IPS DF 6.9 (cell line): ENCODE measurements at places on chromosomes 3 and 15.

DNA sequence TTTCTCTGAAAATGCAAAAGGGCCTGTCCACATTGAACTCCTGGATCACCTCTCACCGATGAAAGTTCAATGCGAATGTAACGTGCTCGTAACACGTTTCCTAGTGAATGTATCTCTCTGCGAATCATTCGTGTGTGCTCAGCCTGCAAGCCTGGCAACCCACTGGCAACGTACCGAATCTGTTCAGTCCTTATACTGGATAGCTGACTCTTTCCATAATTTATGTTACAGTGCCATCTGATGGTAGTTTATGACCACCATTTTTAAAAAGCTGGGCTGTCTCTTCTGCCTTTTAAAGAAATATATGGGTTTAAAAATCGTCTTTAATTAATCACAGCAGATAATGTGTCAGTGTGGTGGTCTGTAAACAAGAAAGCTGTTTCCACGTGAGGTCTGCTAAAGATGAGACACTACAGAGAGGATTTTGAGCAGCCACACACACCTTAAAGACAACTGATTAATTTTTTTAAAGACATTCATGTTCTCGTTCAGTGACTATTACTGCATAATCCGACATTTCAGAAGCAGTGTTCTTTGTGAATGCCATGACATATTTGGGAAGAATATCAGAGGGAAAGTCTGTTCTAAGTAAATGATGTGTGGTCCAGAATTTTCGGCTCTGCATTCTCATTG is 69.4 kb upstream of the FOXP1 start:
- no peak for DNase-seq

DNA sequence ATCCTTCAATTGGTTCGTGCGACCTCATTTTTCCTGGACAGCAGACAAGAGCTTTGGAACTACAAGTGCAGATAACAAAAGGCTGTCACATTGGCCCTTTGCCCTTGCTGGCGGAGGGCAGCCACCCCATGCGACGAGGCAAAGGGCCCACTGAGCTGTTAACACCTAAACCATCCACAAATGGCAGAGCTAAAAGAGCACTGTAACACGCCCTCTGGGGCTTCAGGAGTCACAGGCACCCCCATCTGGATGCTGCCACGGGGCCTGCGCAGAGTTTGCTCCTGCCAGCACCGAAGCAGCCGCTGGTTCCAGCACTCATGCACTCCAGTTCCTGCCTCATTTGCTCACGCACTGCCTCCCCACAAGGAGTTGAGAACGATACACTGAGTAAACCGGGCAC is 524.9 kb downstream of the ZNF385D start:
- no peak for DNase-seq

- no peak for DNase-seq
Observed at GRCh38 chr3:114361391-114361790, 67.6 kb downstream of the TIGIT start.

GRCh38 chr15:91855684-91856489 is 2.4 kb downstream of the SLCO3A1 start:
- DNase-seq: peak; percentile 54

DNA sequence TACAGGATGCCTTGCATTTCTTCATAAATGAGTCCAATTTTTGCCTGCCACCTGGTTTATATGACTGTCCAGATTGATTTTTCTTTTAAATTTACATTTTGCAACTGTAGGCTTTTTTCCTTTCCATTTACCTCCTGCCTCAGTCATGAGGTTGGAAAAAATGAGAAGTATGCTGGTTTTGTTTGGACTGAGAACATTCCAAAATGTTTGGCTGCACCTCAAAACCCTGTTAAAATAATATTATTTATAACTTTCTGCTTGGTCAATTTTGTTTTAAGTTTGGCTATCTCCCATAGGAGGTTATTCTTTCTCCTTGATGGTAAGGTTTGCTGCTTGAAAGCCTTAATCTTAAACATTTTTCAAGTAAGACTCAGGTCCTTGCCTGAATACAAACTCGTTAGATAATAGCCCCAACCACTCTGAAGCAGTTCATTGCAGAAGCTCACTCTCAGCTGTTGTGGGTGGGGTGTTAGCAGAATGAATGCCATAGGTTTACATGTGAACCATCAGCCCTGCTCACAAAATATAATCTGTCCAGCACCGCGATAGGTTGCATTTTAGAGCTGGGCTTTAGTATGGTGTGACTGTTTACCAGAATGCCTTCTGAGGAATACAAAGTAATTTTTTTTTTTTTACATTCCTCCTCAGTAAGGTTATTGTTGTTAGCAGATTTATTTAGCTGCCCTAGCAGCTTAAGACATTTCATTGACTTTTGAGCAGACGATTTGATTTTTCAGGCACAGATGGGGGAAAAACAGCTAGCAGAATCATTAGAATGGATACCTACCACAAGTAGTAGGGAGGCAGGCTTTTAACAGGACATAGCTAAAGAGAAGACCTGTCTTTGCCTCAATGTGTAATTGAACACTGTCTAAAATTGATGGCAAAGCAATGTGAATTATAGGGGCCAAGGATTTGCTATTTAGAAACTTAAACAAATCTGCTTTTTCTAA is 630.8 kb upstream of the KCNMB2 start:
- no peak for DNase-seq

GRCh38 chr3:127408684-127409420 is 121.0 kb upstream of the PRR20G start:
- no peak for DNase-seq

GRCh38 chr3:121696186-121696585 is 35.5 kb upstream of the HCLS1 start:
- DNase-seq: no peak

DNA sequence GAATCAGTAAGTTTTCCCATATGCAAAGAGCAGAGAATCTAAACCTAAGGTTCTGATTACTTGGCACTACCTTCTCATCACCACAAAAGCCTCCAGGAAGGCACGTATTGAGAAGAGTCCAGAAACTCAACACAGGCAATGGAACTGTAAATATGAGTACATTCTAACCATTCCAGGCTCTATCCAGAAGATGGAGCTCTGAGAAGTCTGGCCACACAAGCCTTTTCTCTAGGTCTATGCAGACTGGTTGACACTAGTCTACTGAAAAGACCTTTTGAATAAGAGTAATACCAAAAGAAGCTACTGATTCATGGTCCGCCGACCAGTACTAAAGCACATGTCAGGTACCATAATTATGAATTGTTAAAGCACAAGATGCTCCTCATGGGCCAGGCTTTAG is 12.2 kb upstream of the NCKIPSD start:
- no peak for DNase-seq

DNA sequence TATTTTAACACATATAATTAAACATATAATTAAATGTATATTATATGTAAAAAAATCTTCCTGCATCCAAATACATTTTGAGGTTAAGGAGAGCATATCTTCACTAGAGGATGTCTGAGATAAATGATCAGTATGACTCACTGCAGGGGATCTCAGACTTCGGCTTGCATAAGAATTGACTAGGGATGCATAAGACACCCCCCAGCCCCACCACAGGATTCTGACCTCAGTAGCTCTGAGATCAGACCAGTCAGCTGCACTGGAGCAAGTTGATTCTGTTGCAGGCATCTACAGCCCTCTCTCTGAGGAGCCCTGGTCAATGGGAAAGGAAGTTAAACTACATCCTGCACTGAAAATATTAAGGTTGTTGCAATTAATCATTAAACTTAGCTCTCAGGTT is 29.0 kb upstream of the TBC1D21 start:
- DNase-seq: no peak

DNA sequence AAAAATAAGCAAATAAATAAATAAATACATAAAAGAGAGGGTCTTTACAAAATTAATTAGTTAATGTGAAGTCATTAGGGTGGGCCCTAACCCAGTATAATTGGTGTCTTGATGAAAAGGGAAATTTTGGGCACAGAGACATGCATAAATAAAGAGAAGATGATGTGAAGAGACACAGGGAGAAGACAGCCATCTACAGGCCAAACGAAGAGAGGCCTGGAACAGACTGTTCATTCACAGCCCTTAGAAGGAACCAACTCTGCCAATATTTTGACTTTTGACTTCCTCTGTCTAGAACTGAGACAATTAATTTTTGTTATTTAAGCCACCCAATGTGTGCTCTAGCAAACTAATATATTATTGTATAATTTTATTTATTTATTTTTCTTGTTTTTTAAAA is 29.6 kb upstream of the SELENOK start:
- no peak for DNase-seq

- DNase-seq: no peak
Observed at GRCh38 chr15:79644091-79644490, 212.0 kb downstream of the MINAR1 start.

GRCh38 chr15:98599909-98600691 is 48.2 kb upstream of the IGF1R start:
- DNase-seq: no peak

- no peak for DNase-seq
Observed at GRCh38 chr15:93543093-93543492, 454.1 kb upstream of the RGMA start.

DNA sequence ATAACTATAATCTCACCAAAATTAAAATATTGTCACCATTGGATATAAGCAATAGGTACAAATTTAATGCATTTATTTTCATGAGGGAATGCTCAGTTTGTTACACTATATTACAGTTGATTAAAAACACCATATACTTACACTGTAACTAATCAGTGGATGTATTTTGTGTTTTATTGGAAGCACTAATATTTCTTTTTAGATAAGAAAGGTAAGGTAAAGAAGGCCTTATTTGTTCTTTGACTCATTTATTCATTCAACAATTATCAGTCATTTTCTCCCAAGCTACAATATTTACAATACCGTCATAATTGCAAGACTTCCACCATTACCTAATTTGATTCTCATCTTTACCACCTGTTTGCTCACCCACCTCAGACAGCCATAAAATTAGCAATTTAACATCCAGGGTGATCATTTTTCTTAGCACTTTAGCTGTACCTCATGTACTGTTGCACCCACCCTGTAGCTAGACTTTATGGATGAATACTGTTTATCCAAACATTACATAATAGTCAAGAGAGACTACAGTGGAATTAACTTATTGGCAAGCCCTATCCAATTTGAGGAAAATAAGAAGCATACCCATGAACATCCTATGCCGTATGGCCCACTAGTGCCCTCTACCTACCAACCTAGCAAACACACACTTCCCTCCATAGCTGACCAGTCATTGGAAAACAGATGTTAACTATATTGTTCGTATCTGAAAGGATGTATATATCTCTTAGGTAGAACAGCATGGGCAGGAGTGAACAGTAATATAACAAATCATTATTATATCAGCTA is 229.6 kb downstream of the BBX start:
- DNase-seq: peak; percentile 7

DNA sequence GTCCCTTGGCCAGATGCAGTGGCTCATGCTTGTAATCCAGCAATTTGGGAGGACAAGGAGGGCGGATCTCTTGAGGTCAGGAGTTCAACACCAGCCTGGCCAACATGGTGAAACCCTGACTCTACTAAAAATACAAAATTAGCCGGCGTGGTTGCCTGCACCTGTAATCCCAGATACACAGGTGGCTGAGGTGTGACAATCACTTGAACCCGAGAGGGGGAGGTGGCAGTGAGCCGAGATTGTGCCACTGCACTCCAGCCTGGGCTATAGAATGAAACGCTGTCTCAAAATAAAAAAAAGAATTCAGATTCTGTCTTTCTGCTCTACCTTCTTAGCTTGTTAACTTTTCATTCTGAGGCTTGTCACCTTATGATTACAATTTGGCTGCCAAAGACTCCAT is 22.1 kb downstream of the MYO5A start:
- no peak for DNase-seq

DNA sequence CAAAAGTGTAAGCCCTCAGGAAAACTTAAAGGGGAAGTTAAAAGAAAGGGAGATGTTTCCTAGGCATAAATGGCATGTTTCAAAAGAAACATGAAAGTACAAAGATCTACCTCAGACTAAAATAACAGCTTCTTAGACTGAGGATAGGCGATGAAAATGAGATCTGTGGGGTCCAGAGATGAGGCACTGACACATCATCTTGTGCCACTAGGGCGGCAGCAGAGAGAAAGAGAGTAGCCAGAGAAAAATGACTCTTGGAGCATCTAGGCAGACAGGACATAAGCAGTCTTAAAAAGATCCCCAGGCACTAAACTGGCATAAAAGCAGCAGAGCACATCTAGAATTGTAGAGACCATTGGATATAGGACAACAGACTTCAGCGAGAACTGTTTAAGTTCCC is 42.5 kb upstream of the RFX7 start:
- no peak for DNase-seq

GRCh38 chr15:90231028-90232017 is 2.4 kb downstream of the CIB1 start:
- DNase-seq: no peak

DNA sequence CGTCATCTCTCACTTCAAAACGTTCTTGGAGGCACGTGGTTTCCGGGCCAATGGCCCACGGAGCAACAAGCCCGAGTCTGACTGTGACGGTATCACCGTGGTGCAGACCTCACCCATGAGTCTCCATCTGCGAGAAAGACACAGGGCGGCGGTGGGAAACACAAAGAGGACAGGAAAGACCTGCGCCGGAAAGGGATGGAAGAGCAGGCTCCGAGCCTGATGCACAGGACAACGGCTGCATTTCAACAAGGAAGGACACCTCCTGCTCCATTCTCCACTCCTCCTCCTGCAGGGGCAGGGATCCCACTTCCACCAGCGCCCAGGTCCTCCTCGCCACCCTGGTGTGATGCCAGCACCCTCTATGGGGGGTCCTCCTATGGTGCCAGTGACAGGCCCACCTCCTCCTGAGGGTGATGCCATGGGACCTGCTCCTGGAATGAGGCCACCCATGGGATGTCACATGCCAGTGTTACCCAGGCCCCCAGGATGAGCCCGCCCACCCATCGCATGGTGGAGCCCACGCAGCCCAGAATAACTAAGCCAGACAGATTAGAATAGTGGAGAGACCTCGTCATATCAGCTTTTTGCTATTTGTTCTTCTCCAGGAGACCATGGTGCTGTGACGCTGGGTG is 73.0 kb upstream of the PCSK6 start:
- DNase-seq: no peak

DNA sequence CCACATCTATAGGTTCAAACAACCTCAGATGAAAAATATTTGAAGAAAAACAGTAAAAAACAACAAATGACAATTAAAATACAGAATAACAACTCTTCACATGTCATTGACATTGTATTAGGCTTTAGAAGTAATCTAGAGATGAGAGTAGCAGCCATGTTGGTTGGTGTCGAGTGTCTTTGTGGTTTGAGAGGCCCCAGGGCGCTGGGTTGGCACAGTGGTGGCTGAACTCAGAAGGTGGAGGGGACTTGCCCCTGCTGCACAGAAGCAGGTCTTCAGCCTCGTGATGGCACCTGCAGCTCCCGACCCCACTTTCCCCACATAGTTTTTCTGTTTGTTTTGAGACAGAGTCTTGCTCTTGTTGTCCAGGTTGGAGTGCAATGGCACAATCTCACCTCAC is 187.2 kb downstream of the OSBPL10 start:
- no peak for DNase-seq

DNA sequence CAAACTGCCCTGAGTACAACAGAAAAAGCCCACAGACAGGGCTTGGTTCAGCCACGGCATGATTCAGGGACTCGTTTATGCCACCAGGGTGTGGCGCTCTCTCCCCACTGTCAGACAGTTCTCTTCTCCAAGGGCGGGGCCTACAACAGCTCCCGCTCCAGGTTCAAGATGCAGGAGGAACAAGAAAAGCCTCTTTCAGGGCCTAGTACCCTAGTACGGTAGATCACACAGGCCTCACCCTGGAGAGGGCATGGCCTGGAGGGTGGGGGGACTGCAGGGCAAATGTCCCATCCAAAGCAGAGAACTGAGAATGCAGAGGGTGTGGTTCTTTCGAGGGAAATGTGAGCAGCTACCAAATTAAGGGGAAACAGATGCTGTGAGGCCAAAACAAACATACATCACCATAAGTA is 12.0 kb downstream of the MESD start:
- no peak for DNase-seq
